Stimulated activated CD8-positive, alpha-beta memory T cell treated with anti-CD3 and anti-CD28 coated beads, Interleukin-7, amount 100 ng/mL, for 4 hours (primary cell): ENCODE measurements at places on chromosomes 12 and 14.

DNA sequence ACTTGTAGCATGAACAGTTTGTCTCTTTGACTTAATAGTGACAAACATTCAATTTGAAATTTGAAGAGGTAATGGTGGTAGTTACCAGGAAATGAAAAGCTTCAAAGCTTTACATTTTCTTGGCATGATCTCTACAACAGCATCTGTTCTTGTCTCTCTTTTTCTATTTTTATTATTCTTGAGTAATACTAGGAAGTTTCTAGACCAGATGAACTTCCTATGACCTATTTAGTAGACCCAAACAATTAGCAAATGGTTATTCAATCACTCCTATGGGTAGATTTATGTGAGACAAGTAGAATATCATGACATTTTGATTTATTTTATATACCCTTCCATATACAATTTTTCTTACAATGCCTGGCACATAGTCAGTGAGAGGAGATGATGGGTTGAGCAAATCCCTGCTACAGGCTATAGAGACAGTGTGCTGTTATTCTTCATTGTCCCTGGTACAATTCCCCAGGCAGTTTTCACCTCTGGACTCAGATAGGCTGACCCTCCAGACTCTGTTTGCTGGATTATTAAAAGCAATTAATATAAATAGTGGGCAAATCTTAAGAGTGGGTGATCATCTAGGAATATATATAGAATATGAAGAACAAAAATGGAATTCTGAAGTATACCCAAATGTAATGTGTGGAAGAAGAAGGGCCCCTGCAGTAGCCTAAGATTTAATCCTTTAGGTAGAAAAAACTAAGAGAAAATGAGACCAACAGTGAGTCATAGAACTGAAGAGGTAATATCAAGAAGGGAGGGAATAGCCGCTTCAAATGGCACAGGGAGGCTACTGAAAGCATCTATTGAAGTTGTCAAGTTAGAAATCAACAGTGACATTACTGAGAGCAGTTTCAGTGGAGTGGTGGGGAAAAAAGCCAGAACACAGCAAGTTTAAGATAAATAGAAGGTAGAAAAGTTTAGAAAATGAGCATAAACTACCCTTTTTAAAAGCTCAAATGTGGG lies 512.0 kb downstream of the FOXG1 start:
- no peak for DNase-seq

DNA sequence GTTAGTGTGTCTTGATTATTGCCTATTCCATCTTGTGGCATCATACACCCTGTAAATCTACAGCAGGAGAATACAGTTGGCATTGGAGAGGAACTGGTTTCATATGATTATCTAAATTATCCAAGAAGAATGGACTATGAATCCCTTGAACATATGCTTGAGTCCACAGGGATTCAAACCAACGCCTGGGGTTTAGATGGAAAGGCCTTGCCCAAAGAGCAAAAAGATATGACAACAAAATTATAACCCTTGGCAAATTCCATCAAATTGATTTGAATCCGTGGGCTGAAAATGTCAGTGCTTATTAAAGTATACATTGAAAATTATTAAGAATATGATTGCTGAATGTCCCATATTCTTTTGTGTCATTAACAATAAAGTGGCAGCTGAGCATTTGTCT lies 108.2 kb downstream of the PDE3A start:
- no peak for DNase-seq

- no peak for DNase-seq
Measured at GRCh38 chr12:77382096-77382742, 316.9 kb upstream of the E2F7 start.

- peak; percentile 36 for DNase-seq
Measured at GRCh38 chr14:39229222-39229543, 4.5 kb upstream of the MIA2 start.

DNA sequence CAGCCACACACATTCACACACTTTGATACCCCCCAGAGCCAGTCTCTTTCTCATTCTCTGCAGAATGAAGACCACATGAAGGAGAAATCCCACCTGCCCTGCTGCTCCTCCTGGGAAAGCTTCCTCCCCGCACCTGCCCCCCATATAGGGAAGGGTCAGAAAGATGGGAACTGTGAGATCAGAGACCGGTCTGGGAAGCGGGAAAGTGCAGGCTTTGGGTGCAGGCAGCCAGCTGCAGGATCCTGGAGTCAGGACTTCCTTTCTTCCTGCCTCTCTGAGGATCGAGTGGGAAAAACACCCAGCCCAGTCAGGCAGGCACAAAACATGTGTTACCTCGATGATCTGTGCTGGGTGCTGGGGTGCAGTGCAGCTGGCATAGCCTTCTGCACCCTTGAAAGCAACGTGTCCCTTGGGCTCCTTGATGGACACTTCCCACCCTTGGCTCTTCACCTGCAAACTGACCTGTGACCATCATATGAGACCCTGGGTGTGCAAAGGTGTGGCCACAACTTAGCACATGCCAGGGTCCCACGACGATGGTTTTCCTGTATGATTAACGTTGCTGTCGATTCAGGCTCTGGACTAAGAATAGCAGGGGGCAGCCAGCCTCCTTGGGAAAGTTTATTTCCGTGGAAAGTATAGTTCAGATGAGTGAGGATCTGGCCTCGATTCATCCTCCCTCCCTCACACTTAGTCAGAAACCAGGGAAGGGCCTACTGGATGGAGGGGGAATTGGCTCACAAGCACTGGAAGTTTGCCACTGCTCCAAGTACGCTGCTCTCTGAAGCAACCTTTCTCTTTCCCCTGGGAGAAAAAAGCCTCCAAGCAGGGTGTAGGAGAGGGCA lies 105.4 kb upstream of the MED13L start:
- DNase-seq, result no peak

DNA sequence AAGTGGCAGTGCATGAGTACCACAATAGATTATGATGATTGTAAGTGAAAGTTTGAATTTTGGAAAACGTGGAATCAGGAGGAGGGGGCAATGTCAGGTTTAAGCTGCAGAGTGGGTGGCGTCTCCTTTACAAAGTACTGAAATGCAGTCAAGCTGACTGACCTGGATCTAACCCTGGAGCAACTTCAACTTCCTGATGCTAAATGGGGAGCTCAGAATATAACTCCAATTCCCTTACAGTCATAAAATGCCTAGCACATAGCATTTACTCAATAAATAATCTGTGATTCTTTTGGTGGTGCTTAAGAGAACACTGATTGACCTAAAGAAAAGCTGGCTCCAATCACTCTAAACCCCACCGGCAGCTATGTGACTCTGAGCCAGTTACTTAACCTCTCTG lies 38.5 kb downstream of the CCDC60 start:
- no peak for DNase-seq

- no peak for DNase-seq
Measured at GRCh38 chr12:104091136-104091535, 26.8 kb downstream of the HCFC2 start.

DNA sequence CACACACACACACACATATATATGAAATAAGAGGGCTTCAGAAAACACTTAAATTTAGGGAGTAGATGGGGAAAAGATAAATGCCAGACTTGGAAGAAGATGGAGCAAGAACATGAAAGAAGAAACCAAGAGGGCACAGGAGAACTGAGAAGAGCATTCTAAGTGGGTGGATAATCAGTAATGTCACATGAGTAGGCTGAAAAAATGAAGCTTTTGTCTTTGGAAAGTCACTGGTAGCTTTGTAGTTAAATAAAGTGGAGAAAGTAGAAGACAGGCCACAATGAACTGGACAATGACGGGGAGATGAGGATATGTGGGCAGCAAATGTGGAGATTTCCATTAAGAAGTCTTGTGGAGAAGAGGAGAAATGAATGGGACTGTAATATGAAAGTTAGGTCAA lies 2.2 kb upstream of the ZC2HC1C start:
- no peak for DNase-seq

DNA sequence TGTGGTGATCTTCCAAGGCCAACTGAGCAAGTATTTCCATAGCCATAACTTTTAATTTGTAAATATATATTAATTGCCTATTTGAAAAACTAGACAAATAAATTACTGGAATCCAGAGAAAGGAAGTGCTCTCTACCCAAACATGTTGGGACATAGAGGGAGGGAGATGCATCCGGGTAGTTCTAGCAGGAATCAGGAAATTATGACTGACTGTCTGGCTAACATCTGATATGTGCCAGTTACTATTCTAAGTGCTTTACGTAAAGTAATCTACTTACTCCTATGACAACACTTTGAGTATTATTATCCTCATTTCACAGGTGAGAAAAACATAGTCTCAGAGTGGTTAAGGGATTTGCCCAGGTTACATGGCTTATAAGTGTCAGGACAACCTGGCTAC lies 147.7 kb upstream of the VASH1 start:
- no peak for DNase-seq

DNA sequence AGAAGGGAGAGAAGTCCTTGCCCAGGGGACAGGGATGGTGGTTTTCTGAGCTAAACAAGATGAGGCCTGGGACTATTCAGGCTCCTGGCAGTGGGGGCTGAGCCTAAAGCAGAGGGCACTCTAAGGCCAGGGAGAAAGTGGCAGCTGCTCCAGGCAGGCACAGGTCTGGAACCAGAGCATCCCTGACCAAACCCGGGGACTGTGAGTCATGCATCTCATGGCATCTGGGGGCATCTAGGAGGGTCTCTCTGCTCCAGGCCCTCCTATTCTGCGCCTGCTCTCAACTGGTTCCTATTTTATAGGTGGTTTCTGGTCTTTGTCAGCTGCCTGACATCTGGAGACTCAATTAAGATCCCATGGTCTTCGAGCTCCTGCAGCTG lies 11.6 kb downstream of the KRT7 start:
- no peak for DNase-seq

GRCh38 chr12:104702565-104703139 lies 245.9 kb downstream of the CHST11 start:
- DNase-seq, result no peak

DNA sequence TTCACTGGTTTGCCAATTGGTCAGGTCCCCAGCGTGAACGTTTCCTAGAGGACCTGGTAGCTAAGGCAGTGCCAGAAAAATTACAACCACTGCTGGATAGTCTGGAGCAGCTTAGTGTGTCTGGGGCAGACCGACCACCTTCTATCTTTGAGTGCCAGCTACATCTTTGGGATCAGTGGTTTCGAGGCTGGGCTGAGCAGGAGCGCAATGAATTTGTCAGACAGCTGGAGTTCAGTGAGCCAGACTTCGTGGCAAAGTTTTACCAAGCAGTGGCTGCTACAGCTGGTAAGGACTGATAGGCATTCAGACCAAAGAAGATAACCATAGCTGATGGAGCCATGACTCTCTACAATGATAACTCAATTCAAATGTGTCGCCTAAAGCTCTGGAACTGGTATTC lies 2.5 kb downstream of the C14orf119 start:
- no peak for DNase-seq

DNA sequence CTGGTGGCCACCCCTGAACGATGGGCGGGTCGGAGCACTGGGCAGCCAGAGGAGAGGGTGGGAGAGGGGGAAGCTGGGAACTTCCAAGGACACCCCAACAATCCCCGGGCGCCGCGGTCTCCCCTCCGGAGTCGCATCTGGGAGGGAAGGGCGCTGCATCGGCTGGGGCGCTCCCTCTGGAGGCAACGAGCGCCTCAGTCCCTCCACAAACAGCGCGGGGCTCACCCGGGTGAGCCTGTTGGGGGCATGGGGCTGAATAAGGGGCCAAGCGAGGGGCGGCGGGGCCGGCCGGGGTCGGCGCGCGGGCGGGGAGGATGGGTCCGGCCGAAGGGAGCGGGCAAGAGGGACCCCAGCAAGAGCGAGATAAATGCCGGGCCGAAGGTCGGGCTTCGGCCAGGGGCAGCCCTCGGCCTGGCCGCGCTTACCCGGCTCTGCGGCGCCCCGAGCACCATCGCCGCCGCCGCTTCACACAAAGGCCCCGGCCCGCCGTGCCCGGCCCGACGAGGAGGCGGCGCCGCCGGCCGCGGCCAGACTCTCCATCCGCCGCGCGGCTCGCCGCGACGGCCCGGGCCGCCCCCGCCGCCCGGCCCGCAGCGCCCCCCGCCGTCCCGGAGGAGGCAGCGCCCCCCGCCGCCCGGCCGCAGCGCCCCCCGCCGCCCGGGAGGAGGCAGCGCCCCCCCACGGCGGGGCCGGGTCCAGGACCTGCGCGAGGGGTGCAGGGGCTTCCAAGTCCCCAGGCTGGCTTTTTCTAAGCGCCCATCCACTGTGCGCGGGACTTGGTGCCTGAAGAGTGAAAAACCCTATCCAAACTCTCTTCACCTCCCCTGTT lies at the start of gene ZBTB39:
ZBTB39 (minus strand) TSS at position 567 of the 829 bp plus-strand sequence. CDS start 1,629 bp downstream, outside the sequence.
- no peak for DNase-seq

DNA sequence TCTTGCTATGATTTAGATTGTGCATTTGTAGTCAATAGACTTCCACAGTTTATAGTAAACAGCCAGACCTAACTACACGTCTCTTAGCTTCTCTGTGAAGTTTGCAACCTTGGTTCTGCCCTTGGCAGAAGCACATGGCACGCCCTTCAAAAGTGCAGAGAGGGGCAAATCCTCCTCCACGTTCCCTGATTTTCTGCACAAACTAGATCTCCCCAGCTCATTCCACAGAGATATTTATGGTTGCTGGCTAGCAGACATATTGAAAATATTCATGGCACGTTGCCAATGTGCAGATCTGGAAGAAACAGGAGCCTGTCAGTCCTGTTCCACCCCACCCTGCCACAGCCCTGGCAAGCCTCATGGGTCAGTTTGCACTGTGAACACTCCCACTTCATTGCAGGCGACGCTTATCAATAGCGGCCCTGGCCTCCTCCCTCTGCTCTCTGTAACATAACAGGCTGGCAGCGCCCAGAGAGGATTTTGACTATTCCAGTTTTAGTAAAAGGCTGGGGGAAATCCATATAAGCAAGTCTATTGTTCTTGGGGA lies 6.5 kb upstream of the LGALS3 start:
- no peak for DNase-seq

GRCh38 chr14:72024043-72024407 lies 91.8 kb downstream of the RGS6 start:
- peak; percentile 17 for DNase-seq

DNA sequence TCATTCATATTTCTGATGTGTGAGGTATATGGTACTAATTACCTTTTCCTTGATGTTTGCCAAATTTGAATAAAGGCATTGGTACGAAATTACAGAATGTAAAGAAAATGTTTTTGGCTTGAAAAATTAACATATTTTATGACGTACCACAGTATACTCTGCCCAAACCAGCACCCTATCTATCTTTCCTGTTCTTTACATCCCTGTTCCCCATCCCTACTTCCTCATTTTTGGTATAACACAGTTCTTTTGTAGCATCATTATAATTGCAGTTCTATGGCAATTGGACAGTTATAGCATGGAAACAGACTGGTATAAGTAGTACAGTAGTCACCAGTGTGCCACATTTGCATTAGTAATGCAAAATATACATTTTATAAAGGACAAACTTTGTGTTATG lies 7.0 kb upstream of the CCT2 start:
- no peak for DNase-seq

GRCh38 chr14:58677996-58678395 lies 40.2 kb downstream of the DACT1 start:
- DNase-seq, result no peak

DNA sequence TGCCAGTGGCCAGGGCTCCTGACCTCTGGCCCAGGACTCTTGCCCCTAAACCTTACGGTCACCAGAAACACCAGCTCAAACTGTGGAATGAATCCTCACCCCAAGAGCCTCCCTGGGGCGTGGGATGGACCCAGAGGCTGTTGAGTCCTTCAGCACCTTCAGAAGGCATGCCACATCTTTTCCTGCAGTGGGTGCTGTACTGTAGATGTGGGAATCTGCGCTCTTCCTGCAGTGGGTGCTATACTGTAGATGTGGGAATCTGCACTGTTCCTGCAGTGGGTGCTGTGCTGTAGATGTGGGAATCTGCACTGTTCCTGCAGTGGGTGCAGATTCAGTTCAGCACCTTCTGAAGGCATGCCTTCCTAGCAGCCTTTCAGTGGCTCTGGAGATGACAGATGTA lies 1.2 kb downstream of the KRT82 start:
- DNase-seq, result no peak
